CD4-positive, alpha-beta T cell treated with Interleukin-15 for 4 hours (primary cell): ENCODE measurements at places on chromosomes 1 and 21.

GRCh38 chr1:47432071-47433036 is 5.5 kb upstream of the FOXD2 start:
- peak; percentile 47 for DNase-seq

GRCh38 chr1:234586892-234587485 is 23.0 kb downstream of the IRF2BP2 start:
- DNase-seq: no peak

- no peak for DNase-seq
Observed at GRCh38 chr1:108704496-108704895, 8.2 kb upstream of the FNDC7 start.

DNA sequence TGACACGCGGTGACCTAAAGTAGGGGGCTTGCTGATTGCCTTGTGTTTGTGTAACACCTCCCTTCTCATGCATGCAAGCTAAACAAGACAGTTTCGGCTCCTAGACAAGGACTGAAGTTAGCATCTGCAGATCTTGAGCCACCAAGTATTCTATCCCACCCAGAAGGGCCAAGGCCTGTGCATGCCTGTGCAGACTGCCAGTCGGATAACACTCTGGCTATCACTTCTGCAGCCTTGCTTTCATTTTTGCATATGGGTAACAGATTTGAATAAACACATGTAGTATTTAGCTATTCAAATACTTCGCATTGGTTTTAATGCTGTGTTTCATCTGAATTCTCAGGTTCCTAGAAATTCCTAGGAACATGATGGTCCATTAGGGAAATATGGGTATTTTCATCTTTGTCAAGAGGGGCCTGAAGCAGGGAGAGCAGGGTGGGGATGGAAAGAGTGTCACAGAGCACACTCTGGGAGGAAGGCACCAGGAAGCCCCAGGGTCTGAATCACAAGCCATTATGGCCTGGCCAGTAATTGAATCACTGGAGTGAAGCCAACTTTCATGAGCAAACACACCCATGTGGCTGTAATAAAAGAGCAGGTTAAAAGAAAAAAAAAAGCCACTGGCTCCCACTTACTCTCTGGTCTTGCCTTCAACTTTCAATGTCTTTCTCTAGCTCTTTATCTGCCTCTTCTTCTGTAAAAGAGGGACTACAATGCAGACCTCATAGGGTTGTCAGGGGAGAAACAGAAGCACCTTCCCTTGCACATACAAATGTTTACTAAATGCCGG is 28.3 kb downstream of the GADD45A start:
- DNase-seq: no peak

DNA sequence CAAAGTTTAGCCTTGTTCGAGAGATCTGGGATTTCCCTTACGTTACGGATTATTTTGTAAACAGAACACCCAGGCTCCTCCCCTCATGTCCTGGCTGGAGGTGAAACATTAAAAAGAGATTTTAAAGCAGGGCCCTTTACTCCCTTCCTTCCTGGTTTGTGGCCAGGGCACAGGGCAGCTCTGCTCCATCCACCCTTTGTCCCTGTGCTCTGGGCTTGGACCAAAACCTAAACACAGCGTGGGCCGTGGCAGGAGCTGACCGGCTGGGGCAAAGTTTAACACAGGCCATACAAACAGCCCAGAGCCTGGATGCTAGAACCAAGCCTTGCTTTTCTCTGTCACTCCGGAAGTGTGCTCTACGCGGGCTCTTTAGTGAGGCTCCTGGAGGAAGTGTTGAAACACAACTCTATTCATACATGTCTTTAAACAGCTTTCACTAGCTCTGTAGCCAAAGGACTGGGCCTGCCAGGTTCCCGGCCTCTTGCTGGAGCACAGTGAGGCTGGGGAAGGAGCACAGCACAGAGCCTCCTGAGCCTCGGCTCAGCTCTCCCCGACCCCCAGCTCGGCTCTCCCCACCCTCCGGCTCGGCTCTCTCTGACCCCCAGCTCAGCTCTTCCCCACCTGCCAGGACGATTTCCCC is 84.7 kb downstream of the PDE9A start:
- peak; percentile 48 for DNase-seq

GRCh38 chr21:29943885-29944284 is 4.1 kb upstream of the GRIK1 start:
- DNase-seq: no peak

DNA sequence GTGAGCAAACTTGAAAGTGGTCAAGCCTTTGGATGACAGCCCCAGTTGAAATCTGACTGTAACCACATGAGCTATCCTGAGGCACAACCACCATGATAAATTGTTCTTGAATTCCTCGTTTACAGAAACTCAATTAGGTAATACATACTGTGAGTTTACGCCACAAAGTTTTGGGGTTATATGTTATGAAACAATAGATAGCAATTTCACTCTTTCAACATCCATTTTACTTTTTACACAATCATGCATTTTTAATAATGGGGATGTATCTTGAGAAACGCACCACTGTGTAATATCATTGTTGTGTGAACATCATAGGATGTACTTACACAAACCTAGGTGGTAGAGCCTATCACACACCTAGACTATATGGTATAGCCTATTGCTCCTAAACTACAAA is 35.4 kb downstream of the OR2C3 start:
- no peak for DNase-seq

DNA sequence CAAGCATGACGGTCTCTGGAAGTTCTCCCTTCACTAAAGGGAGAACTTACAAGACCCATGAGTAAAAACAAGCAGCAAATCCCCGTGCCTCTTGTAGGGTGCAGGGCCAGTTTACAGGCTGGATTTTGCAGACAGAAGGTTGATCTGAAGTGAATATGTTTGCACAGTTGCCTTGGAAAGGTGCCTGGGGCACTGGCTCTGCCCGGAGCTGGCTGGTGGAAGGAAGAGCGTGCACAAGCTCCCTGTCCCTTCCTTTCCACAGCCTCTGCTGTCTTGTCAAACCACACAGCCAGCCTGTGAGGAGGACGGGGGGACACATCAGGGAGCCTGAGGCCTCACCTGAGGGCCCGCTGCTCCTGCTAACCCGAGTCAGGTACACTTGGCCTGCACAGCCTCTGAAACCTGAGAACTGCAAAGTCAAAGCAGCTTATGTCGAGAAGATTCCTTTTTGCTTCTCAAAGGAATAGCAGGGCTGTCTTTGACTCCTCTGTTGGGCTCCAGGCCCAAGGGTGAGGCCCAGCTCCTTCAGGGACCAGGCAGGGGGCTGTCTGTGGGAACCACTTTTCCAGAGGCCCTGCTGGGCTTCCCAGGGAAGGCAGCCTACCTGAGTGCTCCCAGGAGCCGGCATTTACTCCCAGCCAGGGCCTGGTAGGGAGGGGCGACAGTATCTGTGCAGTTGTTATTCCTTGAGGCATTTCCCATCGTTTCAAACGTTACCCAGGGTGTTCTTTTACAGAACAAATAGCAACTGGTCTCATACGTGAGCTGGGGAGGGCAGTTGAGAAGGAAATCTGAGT is 251.5 kb downstream of the SIPA1L2 start:
- DNase-seq: no peak

GRCh38 chr1:38615680-38616079 is 243.9 kb downstream of the RRAGC start:
- DNase-seq: no peak

- DNase-seq: no peak
Observed at GRCh38 chr1:160351629-160352028, 8.4 kb downstream of the NCSTN start.

DNA sequence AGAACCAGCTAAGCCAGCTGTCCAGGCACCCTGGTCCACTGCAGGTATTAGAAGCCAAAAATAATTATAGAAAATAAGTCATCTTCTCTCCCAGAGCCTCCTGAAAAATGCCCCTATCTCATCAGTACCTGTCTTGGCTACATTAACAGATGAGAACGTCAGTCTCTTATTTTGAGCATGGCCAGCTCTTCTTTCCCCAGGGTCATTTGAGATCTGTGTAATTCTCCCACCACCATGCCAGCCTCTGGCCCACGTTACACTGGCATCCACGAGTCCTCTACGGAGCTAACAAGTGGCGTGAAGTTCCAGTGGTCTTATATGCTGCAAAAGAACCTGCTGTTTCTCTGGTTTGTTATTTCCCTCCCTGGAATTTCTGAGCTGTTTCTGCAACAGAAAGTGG is 118.0 kb downstream of the ATP5PO start:
- no peak for DNase-seq
